ENCODE measurements at places on chromosomes 1 and 21. TPM values are rescaled to one million over a fixed set of nuclear protein-coding genes. Genes with fewer than 3 reads are reported as not detected.

Gene RIPPLY3
- total RNA-seq, result 0.60 TPM

Gene SLC45A3
- total RNA-seq, result 3.1 TPM

Gene CHRM3
- total RNA-seq, result 22.9 TPM

Gene EXTL1
- total RNA-seq, result 1.6 TPM

Gene C1orf94
- 0.33 TPM for total RNA-seq

Gene SYCP1
- 0.11 TPM for total RNA-seq

Gene VCAM1
- total RNA-seq, result 17.2 TPM

Gene AGT
- 4.8 TPM for total RNA-seq

Gene TMOD4
- not detected for total RNA-seq

Gene NOS1AP
- total RNA-seq, result 7.9 TPM

Gene ATAD3C
- 0.05 TPM for total RNA-seq

Gene COPA
- total RNA-seq, result 156 TPM

Gene ZNF593OS
- 41.3 TPM for total RNA-seq

Gene OR2T35
- not detected for total RNA-seq

Gene MTR
- 31.6 TPM for total RNA-seq

Gene PADI4
- total RNA-seq, result 3.0 TPM

Gene SLC45A1
- total RNA-seq, result 2.3 TPM

Gene GABRD
- 1.4 TPM for total RNA-seq

Gene HSD3B1
- total RNA-seq, result not detected

Gene FCAMR
- total RNA-seq, result not detected

Gene CD2
- total RNA-seq, result not detected

Gene COL6A1
- total RNA-seq, result 489 TPM

Gene PRKCZ
- 16.5 TPM for total RNA-seq

Gene MEF2D
- 27.3 TPM for total RNA-seq

Gene GJA5
- 13.3 TPM for total RNA-seq

Gene LELP1
- not detected for total RNA-seq

Gene PLCH2
- total RNA-seq, result 84.1 TPM

Gene B3GALT2
- total RNA-seq, result 25.5 TPM

Gene ABCD3
- 68.4 TPM for total RNA-seq

Gene TCHHL1
- not detected for total RNA-seq

Gene GRHL3
- total RNA-seq, result 0.55 TPM

Gene SMIM12
- 11.3 TPM for total RNA-seq

Gene LIPI
- total RNA-seq, result not detected

Gene PGLYRP4
- total RNA-seq, result 0.27 TPM

Gene SELENBP1
- 30.8 TPM for total RNA-seq

Gene GBP4
- total RNA-seq, result 6.5 TPM

Gene OR1C1
- not detected for total RNA-seq

Gene MRPL24
- total RNA-seq, result 20.5 TPM

Gene GSTM1
- not detected for total RNA-seq

Gene C1QC
- total RNA-seq, result 18.2 TPM

Gene ZFP69B
- 10.4 TPM for total RNA-seq

Gene PHC2
- 137 TPM for total RNA-seq

Gene GIPC2
- total RNA-seq, result 2.1 TPM

Gene RIPK4
- total RNA-seq, result 8.8 TPM

Gene RGS13
- total RNA-seq, result not detected

Gene TAF5L
- 13.8 TPM for total RNA-seq

Gene NID1
- 143 TPM for total RNA-seq

Gene COA6
- total RNA-seq, result 16.4 TPM

Gene C8A
- total RNA-seq, result not detected

Gene KANK4
- total RNA-seq, result 18.5 TPM
